ENCODE measurements at places on chromosomes 12 and 14.

DNA sequence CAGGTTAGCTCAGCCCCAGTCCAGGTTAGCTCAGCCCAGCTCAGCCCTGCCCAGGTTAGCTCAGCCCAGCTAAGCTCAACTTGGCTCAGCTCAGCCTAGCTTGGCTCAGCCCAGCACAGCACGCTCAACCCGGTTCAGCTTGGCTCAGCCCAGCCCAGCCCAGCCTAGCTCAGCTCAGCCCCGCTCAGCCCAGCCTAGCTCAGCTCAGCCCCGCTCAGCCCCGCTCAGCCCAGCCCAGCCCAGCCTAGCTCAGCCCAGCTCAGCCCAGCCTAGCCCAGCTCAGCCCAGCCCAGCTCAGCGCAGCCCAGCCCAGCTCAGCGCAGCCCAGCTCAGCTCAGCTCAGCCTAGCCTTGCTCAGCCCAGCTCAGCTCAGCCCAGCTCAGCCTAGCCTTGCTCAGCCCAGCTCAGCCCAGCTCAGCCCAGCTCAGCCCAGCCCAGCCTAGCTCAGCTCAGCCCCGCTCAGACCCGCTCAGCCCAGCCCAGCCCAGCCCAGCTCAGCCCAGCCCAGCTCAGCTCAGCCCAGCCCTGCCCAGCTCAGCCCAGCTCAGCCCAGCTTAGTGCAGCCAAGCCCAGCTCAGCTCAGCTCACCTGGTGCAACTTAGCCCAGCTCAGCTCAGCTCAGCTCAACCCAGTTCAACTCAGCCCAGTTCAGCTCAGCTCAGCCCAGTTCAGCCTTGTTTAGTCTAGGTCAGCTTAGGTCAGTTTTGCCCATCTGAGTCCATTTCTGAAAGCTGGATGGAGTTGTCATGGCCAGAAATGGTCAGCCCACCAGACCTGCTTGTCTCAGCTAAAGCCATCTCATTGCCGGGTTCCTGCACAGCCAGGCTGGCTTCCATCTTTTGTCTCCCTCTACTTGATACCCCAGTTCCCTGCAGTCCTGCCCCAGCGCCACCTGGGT lies 333.6 kb downstream of the TMEM121 start:
- no peak for DNase-seq

- no peak for DNase-seq
Measured at GRCh38 chr12:26919216-26919555, 18.6 kb downstream of the INTS13 start.

GRCh38 chr12:25549120-25549519 lies 4.0 kb downstream of the LMNTD1 start:
- DNase-seq, result no peak

DNA sequence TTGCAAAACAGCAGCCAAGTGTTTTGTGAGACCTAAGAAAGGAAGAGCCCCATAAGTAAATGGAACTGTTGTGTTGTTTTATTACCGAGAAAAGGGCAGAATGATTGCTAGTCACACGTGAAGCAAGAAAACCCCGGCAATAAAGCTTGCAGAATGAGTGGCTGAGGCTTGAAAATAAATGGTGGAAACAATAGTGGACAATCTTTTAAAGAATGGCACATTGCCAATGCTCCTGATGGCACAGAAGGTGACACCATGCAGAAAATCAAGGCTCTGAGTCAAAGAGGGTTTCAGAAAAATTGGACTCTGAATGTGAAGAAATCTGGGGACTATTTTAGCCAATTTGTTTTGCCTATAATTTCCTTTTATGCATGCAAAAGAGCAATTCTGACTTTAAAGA lies 4.0 kb upstream of the AQP2 start:
- DNase-seq, result no peak

DNA sequence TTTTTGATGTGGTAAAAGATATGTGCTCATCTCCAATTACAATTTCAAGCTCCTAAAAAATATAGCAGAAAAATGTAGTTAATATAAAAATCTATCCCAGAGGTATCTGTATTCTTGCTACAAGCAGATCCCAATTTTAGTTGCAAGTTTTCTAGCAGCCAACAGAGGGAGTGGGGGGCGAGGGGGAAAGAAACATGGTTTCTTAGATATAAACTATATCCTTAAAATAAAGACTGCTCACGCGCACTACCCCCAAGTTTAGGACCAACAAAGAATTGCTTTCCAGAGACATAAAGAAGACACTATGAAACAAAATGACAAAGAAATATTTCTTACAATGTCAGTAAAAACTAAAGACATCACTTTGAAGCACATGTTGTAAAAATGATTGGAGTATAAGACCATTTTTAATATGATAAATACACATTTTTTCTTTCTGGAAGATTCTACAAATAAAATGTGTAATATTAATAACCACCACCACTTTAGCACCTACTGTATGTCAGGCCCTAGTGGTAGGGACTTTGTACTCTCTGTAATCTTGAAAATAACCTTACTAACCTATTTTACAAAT lies 5.4 kb downstream of the MAGOHB start:
- no peak for DNase-seq

All from NCI-H524 treated with DMSO at 0.1 percent for 48 hours (cell line).